ENCODE measurements at places on chromosomes 7 and 10.

DNA sequence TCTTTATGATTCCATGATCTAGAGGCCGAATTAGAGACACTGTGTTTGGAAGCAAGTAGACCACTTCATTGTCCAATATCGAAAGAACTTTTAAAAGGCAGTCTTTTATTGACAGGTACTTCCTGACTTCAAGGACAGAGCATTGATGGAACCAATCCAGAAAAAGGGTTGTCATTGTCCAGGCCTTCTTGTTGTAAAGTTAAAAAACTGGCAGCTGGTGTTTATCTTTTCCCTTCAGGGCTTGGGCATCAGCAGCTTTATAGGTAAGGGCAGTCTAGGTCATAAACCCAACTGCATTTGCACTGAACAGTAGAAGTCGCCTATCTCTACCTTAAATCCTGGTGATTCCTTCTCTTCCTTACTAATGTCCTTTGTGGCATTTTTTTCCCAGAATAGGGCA lies 95.6 kb downstream of the ST7 start:
- DNase-seq = no peak

DNA sequence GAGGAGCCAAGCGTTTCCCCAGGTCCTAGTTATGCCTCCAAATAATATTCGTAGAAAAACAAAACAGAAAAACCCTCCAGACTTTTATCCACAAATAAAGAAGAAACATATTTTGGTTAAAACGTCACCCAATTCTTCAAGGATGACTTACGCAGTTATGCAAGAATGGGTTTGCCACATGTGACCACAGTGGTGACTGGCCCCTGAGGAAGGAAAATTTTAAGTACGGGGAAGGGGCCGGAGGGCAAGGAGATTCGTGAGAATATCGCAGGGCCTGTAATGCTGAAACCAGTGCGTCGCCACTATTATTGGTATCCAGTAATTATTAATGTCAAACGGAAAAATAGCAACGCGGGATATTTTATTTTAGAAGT lies 537 bp upstream of the MRPS24 start:
- no peak for DNase-seq

- peak; percentile 94 for DNase-seq
Observed at GRCh38 chr7:127792528-127793342, 140.7 kb downstream of the SND1 start.

DNA sequence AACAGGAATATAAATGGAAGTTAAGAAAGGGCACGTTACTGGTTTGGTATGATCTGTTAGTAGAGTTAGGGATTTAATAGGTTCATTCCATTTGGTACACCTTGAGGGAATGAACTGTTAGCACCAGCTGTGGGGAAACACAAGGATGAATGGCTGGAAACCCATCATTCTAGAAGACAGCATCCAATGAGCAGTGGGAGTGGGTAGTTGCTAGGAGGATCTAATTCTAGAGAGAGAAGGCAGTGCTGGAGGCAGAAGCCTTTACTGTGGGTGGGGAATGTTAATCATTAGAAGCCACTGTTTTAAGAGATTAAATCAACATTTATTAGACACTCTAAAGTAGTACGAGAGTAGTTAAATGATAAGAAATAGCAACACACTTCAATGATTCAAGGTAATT lies 15.5 kb upstream of the GPR15LG start:
- DNase-seq = no peak

DNA sequence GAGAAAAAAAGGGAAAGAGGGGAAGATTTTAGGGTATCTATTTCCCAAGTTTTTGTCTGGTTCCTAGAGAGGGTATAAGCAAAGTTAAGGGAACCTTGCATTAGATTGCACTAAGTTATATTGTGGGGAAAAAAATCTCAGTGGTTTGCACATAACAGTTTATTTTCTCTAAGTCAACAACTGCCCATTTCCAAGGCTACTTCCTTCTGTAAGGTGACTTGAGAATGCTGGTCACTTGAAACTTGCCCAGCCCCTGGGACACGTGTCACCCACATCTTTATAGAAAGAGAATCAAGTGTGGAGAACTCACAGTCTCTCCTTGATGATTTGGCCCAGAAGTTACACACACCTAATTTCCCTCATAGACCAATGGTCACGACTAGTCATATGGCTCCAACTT lies 488.6 kb upstream of the PODXL start:
- no peak for DNase-seq

DNA sequence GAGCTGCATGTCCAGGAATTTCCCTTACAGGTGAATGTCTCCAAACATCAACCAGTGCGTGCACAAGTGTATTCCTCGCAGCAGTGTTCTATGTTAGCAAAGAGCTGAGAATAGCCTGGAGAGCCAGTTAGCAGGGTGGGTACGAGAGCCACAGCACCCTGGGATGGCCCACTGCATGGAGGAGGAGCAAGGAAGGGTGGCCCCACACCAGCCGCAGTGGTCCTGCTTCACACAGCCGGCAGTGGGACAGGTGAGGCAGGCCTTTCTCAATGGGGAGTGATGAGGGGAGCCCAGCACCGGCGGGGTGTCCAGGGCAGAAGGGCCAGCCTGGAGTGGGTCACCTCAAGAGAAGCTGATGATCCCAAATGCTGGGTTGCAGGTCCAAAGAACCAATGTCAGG lies 240.7 kb downstream of the TCERG1L start:
- DNase-seq = no peak

- DNase-seq = no peak
Observed at GRCh38 chr7:108057951-108058481, 55.1 kb upstream of the LAMB1 start.

DNA sequence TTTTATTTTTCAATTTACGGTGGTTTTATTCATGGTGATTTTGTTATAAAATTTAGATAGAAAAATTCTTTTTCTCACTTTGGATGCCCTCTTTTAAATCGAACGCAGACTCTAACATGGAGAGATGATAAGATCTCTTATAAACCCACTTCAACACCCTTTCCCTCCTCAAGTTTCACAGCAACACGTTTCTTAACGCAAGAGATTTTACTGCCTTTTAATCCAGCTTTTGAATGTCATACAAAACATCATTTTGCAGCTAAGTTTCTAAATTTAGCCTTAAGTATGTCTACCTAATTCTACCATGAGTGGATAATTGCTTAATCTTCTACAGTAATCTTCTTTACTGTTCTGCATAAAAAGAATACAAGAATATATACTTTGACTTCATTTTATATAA lies 70.0 kb downstream of the SEMA3C start:
- no peak for DNase-seq
